ENCODE measurements at places on chromosomes 1 and 21. TPM values are rescaled to one million over a fixed set of nuclear protein-coding genes. Genes with fewer than 3 reads are reported as not detected.

PALMD gene
- total RNA-seq, result 1.0 TPM

ANKRD35 gene
- 0.21 TPM for total RNA-seq

RRP1 gene
- total RNA-seq, result 26.5 TPM

LRRC7 gene
- total RNA-seq, result 0.07 TPM

TRABD2B gene
- 0.25 TPM for total RNA-seq

DNA sequence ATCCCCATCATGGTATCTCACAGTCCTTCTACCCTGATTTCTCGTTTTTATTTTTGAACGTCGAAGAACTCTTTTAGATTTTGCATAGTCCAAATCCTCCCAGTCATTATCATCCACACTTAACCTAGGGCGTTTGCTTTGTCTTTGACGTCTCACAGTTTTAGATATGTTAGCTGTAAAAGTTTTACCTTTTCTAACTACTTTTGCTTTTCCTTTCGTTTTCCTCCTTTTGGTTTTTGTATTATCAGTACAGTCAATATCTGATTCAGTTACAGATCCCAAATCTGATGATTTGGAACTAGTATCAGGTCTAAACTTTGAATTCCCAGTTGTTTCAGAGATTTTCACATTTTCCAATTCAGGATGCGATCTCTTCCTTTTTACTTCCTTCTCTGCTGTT is 13.1 kb upstream of the PSMG1 start:
- no peak for DNase-seq

DNA sequence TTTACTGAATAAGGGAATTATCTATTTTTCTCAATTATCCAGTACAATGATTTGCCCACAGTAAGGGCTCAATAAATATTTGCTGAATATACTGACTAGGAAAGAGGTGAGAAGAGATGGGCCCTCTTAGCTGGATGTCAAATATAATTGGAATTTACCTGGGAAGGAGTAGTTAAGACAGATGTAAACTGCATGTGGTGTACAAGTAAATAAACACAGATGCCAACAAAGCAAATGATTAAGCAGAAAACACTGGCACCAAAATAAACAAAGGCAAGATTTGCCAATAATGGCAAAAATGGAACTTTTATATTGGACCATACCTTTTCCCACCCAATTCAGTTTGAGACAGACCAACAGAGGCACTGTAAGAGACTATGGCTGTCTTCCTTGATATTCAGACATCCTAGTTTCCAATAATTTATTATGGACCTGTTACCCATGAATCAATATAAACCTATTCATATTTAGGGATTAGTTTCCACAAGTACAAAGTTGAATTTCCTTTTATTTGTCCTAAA is 7.4 kb downstream of the PNRC2 start:
- DNase-seq, result no peak

- DNase-seq, result no peak
Observed at GRCh38 chr1:178072326-178072725, 21.6 kb upstream of the RASAL2 start.

- no peak for DNase-seq
Observed at GRCh38 chr21:26965907-26966581, 844 bp downstream of the ADAMTS5 start.

- DNase-seq, result no peak
Observed at GRCh38 chr1:5947978-5948680, 44.1 kb downstream of the NPHP4 start.

GRCh38 chr1:28782011-28782410 is 30.0 kb upstream of the OPRD1 start:
- no peak for DNase-seq

GRCh38 chr1:45306319-45306718 is 20.4 kb upstream of the HPDL start:
- DNase-seq, result no peak

GRCh38 chr1:46203738-46204405 is 738 bp downstream of the LURAP1 start:
- DNase-seq, result no peak

GRCh38 chr1:25520446-25521061 is 22.9 kb upstream of the LDLRAP1 start:
- no peak for DNase-seq

- DNase-seq, result no peak
Observed at GRCh38 chr1:175019524-175019923, 3.7 kb downstream of the MRPS14 start.

DNA sequence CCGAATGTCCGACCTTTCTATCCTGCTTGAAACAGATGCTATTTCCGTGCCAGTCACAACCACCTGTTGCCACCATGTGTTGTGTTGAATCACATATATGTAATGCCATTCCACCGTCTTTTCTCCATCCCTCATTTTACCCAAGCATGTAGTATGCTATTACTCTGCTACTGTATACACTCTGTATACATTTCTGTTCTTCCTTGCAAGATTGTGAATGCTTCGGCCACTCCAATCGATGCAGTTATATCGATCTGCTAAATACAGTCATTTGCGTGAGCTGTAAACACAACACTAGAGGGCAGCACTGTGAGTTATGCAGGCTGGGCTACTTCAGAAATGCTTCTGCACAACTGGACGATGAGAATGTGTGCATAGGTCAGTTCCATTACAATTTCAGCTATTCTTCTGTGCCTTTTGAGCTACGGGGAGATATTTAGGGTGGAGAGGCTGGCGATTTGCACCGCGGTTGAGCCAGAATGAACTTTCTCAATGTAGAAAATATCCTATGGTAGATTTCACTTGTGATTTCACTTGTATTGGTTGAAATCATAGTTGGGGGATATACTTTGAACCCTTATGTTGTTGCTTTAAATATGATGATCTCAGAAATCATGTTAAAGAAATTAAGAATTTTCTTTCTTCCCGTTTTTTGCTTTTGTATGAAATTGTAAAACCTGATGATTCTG is 289.8 kb downstream of the NTNG1 start:
- DNase-seq, result no peak

DNA sequence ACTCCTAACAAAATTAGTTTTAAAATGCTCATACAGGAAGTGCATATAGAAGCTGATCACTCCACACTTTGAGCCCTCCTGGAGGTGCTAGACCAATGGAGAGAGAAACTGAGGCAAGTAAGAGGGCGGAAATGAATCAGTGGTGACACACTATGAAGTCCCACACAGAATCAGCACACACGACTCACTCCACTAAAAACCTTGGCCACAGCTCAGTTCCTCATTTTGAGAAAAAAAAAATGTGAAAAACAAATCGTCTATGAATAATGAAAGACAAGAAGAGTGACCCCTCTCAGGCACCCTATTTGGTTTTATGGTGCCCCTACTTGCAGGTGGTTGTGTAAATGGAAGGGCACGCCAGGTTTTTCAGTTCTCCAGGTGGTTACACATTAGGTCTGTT is 675.1 kb upstream of the BRINP3 start:
- DNase-seq, result no peak
